ENCODE measurements at places on chromosomes 2 and 18.

DNA sequence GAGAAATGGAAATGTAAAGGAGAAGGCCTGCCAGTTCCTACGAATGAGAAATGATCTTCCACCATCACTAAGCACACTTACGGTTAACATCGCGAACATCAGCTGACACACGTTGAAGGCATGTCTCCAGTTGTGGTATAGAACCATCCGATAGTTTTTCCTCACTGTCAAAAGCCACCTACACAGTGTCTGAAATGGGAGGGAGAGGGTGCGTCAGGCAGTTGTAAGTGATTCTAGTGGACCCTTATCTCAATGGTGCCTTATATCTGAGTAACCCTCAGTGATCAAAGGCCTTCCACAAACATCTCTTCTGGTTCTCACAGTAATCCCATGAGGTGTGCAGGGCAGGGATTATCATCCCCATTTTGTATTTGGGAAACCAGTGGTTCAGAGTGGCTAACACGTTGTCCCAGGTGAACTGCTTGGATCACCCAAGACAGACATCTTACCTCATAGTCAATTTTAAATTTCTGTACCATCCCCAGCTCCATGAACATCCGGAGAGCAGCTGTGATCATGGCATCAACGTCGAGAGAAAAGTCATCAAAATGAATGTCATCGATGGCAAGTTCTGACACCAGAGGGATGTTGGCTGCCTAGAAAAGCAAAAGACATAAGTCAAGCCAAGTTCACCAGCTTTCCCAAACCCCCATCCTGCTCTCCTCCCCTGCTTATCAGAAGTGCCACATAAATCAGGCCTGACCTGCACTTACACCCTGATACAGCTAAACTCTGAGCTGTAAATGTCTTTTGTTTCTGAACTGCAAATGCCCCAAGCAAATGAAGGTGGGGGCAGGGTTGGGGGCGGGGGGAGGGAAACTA lies 335.2 kb downstream of the AGPS start:
- no peak for DNase-seq

- no peak for DNase-seq
These were observed 28.1 kb upstream of the ASB1 start for GRCh38 chr2:238398577-238398976.

GRCh38 chr2:163658556-163658955 lies 77.3 kb downstream of the FIGN start:
- no peak for DNase-seq

- no peak for DNase-seq
These were observed 118.0 kb downstream of the KCNE4 start for GRCh38 chr2:223169830-223170605.

DNA sequence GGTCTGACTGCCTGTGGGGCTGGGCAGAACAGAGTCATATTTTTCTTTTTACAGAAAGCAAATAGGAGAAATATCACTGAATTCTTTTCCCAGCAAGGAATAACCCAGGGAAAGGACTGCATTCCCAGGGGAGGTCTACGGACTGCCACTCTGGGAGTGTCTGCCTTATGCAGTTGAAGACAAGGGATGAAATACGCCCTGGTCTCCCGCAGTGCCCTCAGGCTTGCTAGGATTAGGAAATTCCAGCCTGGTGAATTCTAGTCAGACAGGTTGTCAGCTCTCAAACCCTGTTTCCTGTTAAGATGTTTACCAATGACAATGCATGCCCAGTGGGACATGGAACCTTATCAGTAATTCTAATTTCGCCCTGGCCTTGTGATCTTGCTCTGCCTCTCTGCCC lies 30.3 kb upstream of the PDK1 start:
- DNase-seq = no peak

GRCh38 chr2:65456064-65456463 lies 23.7 kb upstream of the SPRED2 start:
- peak; percentile 72 for DNase-seq

- DNase-seq = peak; percentile 26
These were observed 44.5 kb downstream of the EML6 start for GRCh38 chr2:54767921-54768320.

DNA sequence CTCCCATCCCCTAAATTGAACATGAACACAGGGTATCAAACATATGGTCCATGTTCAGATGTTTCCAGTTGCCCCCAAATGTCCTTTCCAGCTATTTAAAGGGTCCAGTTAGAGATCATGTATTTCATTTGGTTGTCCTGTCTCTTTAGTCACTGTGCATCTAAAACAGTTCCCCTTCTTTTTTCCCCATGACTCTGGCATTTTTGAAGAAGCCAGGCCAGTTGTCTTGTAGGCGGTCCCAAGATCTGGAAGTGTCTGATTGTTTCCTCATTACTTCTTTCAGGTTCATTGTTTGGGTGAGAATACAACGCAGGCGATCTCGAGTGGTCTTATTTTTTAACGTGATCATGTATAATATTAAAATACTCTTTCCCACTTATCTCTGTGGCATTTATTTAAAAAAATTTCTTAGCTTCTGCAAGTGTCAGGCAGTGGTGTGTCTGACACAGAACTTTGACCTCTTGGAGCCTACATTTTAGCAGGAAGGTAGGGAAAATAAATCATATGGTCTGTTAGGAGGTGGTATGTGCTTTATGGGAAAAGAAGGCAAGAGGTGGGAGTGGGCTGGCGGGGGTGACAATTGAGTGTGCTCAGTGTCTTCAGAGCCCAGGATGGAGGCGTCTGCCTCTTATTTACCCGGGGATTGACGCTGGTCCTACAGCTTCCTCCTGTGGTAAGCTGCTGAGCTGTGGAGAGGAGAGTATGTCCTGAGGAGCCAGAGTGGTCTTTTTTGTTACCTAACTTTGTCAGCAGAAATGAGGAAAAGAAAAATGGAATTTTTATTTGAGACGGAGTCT lies 8.1 kb downstream of the RAB31 start:
- DNase-seq = no peak

DNA sequence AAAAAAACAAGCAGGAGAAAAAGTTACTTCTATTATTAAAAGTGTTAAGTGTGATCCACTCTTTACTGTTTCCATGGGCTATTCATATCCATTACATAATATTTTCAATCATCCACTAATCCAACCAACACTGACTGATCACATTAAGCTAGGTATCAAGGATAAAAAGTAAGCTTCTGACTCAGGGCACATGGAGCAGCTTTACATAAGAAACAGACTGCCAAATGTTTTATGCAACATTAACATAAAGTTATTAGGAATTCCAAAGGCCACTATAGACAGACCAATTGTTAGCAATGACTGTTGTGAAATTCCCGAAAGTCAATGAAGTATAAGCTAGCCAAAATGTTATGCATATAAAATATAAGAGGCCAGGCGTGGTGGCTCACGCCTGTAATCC lies 277.6 kb downstream of the ZEB2 start:
- DNase-seq = no peak

GRCh38 chr2:73101626-73102256 lies 11.0 kb downstream of the RAB11FIP5 start:
- DNase-seq = no peak

GRCh38 chr2:55518841-55519165 lies 715 bp upstream of the CFAP36 start:
- DNase-seq = peak; percentile 27
